ENCODE measurements at places on chromosomes 1 and 21. TPM values are rescaled to one million over a fixed set of nuclear protein-coding genes. Genes with fewer than 3 reads are reported as not detected.
A peak's percentile ranks its signal among the peaks of the same experiment; 100 is the strongest.

DNA sequence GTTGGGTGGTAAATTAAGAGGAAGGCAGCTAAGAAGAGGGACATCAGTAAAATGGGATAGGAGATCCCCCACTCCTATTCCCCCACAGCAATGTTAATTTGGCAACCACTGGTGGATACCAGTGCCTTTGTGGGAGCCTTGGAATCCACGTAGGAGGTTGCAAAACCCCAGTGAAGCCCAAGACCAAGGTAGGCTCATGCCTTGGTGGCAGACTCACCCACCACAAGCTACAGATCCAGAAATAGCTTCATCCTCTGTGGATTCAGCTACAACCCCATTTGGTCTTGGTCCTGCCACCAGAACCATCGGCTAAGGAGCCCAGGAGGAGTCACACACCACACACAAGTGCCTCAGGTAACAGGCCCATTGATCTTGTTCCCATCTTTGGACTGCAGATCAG is 21.0 kb downstream of the VTCN1 start:
- DNase-seq = no peak

Gene NHLH1
- total RNA-seq = 0.65 TPM

- no peak for DNase-seq
These were observed 497.8 kb downstream of the TTLL7 start for GRCh38 chr1:83500987-83501591.

DNA sequence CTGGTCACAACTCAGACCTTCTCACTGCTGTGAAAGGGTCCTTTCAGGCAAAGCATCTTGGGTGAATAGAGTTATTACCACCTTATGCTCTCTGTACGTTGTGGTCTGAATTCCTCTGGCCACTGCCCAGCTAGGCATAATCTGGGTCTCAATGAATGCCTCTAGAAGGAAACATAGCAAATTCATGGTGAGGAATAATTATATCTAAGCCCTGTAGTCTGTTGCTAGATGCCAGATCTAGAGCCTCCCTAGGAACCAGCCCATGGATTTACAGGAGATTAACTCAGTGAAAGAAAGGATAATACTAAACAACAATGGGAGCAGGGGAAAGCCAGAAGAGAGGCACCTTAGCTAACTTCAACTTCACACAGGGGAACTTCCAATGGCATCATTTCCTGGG is 2.4 kb upstream of the COL11A1 start:
- no peak for DNase-seq

DNA sequence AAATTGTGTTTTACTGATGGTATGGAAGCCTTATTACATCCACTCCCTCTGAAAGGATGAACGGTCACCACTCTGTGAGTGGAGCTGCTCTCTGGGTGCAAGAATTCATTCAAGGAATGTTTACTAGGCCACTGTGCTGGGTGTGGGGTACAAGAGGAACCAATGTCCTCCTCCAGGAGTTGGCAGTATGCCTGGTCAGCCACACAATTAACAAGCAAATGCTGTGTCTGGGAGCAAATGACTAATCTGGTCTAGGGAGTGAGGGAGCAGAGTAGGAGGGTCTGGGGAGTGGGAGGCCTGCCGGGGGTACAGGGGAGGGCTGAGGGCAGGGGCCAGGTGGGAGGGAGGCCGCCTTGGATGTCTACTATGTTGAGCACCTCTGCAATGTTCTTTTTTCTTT is 27.2 kb upstream of the TDRD10 start:
- no peak for DNase-seq

DNA sequence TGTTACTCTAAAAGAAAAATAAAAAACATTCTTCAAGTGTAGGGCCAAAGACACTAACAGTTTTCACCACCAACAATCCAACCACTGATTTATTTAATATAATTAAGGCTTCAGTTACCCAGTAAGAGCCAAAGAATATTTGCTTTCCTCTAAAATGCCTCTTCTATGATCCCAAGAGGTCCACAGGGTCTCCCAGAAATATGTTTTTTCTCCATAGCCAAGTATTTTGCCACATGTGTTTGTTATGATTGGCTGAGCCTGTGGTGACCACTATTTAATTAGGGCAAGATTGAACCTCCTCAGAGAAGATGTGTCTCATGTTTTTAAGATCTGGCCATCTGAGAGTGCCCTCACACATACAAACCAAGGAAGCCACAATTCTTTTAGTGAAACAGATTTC is 135.9 kb downstream of the TPR start:
- no peak for DNase-seq

DNA sequence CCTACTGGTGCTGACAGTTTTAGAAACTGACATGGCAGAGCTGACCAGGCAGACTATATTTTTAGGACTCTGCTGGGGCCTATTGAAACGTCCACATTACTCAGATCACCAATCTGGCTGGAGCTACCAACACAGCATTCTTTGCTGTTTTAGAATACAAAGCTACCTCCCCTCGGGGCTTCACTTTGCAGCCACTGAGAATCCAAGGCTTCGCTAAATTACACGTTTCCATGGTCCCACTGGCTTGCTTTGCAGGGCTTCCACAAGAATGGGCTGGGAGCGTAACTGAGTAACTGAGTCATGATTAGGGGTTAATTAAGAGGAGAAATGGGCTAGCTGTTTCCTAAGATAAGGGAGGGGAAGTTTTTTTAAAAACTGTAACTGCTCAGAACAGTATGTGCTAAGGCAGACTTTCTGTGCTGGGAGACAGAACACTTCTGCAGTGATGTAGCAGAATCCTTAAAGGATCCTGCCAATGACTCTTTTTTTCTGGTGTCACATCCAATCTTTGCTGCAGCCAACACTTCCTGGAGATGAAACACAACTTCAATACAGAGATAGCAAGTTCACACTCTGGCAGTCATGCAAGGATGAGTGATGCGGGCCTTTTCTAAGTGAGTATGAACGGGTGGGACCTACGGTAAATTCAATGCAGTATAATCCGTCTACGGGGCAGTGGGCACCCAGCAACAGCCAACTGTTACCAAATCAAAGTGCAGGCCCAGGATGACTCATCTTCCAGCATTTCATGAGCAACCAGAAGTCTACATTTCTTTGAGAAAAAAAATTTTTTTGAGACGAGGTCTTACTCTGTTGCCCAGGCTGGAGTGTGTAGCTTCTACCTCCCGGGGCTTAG is 21.5 kb downstream of the NDUFS5 start:
- DNase-seq = peak; percentile 37

GRCh38 chr1:6898974-6899539 is 113.8 kb downstream of the CAMTA1 start:
- no peak for DNase-seq

GRCh38 chr1:26697978-26698849 is 2.4 kb downstream of the ARID1A start:
- DNase-seq = peak; percentile 77

Gene CATSPER4
- total RNA-seq = not detected

DNA sequence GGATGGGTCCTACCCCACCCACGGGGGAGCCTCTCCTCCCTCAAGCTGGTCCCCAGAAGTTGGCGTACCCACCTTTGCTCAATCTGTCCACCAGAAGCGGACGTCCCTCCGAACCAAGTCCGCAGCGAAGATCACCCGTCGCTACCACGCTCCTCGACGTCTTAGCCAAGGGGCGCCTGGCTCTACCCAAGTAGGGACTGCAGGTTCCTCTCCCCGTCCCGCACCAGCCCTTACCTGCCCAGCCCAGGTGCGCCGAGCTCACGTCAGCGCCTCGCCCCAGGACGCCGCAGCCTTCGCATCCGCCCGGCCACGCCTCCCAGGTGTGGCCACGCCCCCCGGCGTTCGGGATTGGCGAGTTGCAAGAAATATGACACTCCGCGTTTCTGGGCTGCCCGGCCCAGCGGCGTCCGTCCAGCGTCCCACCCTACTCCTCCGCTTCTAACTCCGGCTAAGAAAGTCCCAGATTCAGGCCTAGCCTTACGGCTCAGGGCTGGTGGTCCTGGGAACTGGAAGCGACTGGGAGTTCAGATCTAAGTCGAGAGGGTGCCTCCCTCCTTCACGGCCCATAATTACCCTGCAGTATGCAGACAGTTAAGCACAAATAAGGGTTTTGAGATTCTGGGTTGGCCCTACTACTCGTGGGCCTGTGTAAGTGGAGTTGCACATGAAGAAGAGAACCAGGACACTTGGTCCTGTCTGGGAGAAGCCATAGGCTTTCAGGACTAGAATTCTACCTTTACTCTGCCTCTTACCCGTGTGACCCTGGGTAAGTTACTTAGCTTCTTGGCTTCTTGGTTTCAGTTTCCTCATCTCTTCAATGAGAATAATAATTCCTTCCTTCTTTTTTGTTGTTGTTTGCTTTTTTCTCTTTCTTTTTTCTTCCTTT is at the start of gene IRF6:
Gene IRF6, minus strand, starts transcription at position 268 of the 886 bp plus-strand sequence. CDS start 4,729 bp downstream, outside the sequence.
- DNase-seq = no peak

Gene FAM163A
- total RNA-seq = not detected

GRCh38 chr21:42559326-42559725 is 45.7 kb downstream of the SLC37A1 start:
- DNase-seq = no peak

GRCh38 chr1:160112357-160112756 is 3.2 kb upstream of the ATP1A2 start:
- DNase-seq = no peak

Gene LRRC8B
- 8.8 TPM for total RNA-seq

- no peak for DNase-seq
These were observed 37.8 kb downstream of the MEGF6 start for GRCh38 chr1:3573500-3573899.

Gene ASTN1
- total RNA-seq = not detected

DNA sequence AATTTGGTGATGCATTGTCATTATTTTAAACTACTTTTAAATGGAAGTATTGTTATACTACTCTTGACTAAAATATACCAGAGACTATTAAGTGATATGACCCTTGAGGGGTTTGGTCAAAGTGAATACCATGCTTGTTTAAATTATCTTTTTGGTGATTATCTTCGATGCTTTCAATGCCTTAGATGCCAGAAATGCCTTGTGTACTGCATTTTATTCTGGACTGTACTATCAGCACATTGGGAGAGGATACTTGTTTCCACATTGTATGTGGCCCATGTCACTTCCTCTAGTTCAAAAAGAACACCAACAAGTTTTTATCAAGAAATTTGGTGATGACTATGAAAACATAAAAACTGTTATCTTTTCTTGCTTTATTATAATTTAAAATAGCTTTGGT is 16.3 kb downstream of the MAP3K7CL start:
- DNase-seq = no peak

- DNase-seq = no peak
These were observed 129.0 kb upstream of the KLHDC7A start for GRCh38 chr1:18351735-18352134.

Gene KRTAP19-1
- total RNA-seq = not detected

GRCh38 chr1:25813734-25814471 is 5.9 kb upstream of the MTFR1L start:
- no peak for DNase-seq

Gene FLG2
- total RNA-seq = not detected

DNA sequence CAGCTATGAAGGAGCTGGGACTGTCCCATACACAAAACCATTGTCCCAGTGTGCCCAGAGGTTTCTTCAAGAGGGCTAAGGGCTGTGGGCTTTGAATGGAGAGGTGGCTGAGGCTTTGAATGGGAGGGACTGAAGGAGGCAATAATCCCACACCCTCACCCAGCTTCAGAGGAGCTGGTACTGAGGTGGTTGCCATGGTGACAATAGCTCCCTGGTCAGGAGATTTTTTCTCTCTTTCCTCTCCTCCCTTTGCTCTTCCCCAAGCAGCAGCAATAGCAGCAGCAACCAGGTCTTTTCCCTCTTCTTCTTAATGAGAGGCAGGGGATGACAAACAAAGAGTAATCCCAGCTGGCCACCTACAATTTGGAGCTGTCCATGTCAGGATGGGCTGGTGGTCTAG is 1.6 kb downstream of the HPCAL4 start:
- DNase-seq = no peak

Gene S100A7
- total RNA-seq = not detected

GRCh38 chr21:25963181-25963580 is 207.4 kb downstream of the APP start:
- no peak for DNase-seq

- no peak for DNase-seq
These were observed 519.5 kb upstream of the DAB1 start for GRCh38 chr1:57943365-57943764.

Gene TEX38
- total RNA-seq = not detected

Gene SAMSN1
- 2.8 TPM for total RNA-seq

- DNase-seq = no peak
These were observed 868 bp downstream of the C1orf21 start for GRCh38 chr1:184387476-184388318.

GRCh38 chr21:17089091-17089491 is 423.8 kb upstream of the CXADR start:
- no peak for DNase-seq

Gene GJA8
- total RNA-seq = not detected

DNA sequence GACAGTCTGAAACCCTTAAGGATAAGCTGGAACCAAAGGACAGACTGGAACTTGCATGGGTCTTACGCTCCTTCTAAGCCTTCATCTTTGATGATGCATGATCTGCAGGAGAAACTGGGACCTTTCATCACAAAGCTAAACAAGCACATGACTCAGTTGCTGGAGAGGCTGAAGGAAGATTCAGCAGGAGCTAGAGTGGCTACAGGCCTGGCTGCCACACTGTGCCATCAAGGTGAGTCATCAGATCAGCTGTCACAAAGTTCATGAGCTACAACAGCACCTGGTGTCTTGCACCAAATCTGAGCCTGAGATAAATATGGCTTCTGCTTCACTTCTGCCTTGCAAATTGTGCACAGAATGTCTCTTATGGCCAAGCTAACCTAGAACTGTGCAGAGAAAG is 95.5 kb upstream of the MARK1 start:
- DNase-seq = no peak

DNA sequence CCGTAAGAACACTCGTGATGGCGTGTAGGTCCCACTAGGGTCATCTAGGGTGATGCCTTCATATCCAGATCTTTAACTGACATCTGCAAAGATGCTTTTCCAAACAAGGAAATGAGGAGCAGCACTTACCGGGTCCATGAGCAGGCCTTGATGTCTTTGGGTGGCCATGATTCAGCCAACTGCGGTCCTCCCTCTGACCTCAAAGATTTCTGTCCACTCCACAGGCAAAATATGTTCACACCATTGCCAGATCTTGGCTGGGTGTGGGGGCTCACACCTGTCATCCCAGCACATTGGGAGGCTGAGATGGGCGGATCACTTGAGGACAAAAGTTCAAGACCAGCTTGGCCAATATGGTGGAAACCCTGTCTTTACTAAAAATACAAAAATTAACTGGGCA is 18.2 kb downstream of the TRPM2 start:
- no peak for DNase-seq

DNA sequence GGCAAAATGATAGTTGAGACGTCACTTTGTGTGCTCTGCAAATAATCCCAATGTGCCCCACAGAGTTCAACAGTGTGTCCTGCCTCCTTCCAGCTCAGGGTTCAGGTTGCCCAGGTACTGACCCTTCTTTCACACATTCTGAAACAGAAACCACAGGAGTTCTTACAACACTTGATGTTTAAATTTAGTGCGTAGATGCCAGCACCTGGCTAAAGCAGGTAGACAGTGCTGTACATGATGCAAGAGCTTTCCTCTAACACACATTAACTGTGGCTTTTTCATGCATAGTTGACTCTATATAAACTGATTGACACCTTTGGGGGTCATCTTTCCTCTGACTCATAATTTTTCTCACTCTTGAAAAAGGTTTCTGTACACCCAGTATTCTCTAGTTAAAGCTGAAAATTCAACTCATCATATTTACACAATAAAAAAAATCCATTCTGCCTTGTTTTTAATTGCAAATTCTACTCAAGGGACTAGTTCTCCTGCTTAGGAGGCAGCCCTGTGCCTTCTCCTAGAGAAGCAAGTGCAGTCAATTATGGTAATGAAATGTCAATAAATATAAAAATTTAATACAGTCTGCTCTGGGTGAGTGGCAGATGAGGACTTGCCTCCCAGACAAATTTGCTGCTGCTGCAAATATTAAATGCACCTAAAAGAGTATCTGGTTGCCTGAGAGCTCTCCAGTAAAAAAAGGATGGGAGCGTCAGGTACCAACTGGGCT is 91.4 kb downstream of the NR5A2 start:
- peak; percentile 42 for DNase-seq
